Activated naive CD4-positive, alpha-beta T cell treated with anti-CD3 and anti-CD28 coated beads for 36 hours (primary cell): ENCODE measurements at places on chromosomes 13 and 19.

GRCh38 chr13:102999499-102999898, 66.7 kb downstream of the SLC10A2 start:
- H3K4me1 ChIP-seq = no peaks in the 10 kb centered on the region
- peaks cover 2% of the 10 kb centered on the region for H3K27me3 ChIP-seq
- no peak for DNase-seq
- no peak overlapping the region for H3K27ac ChIP-seq

- H3K36me3 ChIP-seq = no peaks in the 10 kb centered on the region
- H3K4me1 ChIP-seq = no peaks in the 10 kb centered on the region
- DNase-seq = no peak
Measured at GRCh38 chr13:90768116-90768515, 579.4 kb upstream of the MIR17HG start.

- H3K4me1 ChIP-seq = no peaks in the 10 kb centered on the region
- H3K36me3 ChIP-seq = no peaks in the 10 kb centered on the region
- H3K4me3 ChIP-seq = no peak overlapping the region
- peaks cover 4% of the 10 kb centered on the region for H3K27me3 ChIP-seq
- DNase-seq = no peak
- no peak overlapping the region for H3K27ac ChIP-seq
Measured at GRCh38 chr13:113900646-113901045, 36.8 kb upstream of the GAS6 start.

GRCh38 chr13:30128095-30128494, 179.3 kb downstream of the KATNAL1 start:
- H3K36me3 ChIP-seq = no peaks in the 10 kb centered on the region
- H3K4me1 ChIP-seq = peaks cover 6% of the 10 kb centered on the region
- no peak overlapping the region for H3K27ac ChIP-seq
- no peak for DNase-seq
- no peak overlapping the region for H3K4me3 ChIP-seq

GRCh38 chr13:40562975-40563349, 103.5 kb downstream of the FOXO1 start:
- H3K4me1 ChIP-seq = peaks cover 82% of the 10 kb centered on the region
- no peak overlapping the region for H3K27ac ChIP-seq
- no peak overlapping the region for H3K4me3 ChIP-seq
- no peak for DNase-seq
- no peaks in the 10 kb centered on the region for H3K27me3 ChIP-seq

DNA sequence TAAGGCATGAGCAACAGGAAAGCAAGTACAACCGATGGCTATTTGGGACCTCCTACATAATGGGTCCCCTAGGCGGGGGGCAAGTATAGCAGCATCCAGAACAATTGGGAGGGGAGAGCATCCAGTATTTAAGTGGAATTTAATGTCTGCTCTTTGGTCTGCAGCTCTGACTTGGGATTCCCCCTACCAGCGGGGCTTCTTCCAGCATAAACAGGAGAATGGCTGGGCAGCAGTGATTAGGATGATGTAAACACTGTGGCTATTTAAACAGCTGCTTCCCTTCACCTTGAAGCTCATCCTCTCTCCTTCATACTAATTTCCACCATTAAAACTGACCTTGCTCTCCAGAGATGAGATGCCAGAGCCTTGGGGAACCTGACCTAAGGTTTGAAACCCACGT, 73.9 kb upstream of the OXGR1 start:
- no peaks in the 10 kb centered on the region for H3K36me3 ChIP-seq
- no peak overlapping the region for H3K27ac ChIP-seq
- H3K4me3 ChIP-seq = no peak overlapping the region
- no peak for DNase-seq
